ENCODE measurements at places on chromosomes 7 and 10.

GRCh38 chr7:17229228-17229627 is 69.2 kb upstream of the AHR start:
- DNase-seq, result no peak

DNA sequence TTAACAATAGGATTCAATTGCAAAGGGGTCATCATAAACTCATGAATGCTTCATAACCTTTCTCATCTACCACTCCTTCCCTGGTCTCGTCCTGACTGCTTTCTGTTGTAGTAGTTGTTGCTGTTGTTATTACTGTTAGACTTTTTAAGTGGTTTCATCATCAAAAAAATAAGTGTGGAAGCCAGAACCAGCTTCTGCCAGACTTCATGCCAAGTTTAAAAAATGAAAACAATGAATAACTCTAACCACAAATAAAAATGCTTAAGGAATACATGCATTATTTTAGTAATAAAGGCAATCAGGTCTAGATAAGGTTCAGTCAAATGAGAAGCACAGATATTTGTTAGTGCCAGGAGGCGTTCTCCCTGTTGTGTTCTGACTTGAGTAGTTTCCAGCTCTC is 85.4 kb downstream of the PCLO start:
- no peak for DNase-seq

DNA sequence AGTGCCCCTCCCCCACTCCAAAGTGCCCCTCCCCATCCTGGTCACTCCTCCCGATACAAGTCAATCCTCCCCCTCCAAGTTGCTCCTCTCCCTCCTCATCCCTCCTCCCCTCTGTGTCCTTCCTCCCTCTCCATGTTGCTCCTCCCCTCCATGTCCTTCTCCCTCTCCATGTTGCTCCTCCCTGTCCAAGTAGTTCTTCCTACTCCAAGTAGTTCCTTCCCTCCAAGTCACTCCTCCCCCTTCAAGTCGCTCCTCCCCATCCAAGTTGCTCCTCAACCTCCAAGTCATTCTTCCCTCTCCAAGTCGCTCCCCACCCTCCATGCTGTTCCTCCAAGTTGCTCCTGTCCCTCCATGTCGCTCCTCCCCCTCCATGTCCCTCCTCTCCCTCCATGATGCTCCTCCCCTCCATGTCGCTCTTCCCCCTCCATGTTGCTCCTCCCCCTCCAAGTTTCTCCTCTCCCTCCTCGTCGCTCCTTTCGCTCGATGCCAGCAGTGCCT is 8.6 kb upstream of the WBP1L start:
- DNase-seq, result no peak

DNA sequence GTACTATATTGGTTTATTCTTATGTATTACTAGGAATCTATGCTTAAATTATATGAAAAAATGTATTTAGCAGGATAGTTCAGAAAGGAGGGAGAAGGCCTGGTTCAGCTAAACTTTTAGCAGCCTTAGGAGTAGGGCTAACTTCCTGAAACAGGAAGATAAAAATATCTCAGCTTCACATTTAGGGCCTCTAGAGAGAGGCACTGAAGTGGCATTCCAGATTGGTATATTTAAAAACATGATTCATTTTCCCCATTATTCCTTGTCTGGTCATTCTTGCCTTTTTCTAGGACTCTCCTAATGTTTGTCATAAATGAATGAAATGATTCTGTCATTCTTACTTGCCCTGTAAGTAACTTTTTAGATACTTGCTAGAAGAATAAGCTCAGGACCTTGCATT is 63.0 kb upstream of the CYP26C1 start:
- DNase-seq, result no peak

- no peak for DNase-seq
Observed at GRCh38 chr7:110762546-110763225, 328.2 kb upstream of the LRRN3 start.

DNA sequence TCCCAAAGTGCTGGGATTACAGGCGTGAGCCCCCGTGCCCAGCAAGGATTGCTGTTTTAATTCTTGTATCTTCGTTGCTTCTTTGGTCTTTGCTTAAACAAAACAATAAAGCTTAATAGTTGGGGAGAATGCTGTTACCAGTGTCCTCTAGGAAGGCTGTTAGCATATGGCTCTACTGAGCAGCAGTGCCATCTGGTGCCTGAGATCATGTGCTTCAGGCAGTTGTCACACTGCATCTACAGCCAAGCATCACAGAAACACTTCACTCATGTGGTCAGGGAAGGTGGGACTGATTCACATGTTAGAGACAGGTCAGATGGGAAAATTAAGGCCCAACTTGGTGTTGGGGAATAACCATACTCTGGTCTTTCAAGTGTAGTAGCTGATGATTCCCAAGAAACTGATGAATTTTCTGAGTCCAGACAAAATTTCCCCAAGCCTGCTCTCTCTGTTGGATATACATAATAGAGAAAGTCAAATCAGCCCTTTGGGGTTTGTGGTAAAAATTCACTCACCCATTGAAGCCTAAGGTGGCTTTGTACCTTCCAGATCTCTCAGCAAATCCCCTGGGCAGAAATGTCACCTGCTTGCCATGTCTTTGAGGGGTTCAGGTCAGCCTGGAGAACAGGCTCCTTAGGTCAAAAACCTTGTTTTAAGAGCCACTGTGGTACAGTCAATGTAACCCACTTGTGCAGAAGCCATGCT is 28.4 kb downstream of the UBE2D4 start:
- no peak for DNase-seq

DNA sequence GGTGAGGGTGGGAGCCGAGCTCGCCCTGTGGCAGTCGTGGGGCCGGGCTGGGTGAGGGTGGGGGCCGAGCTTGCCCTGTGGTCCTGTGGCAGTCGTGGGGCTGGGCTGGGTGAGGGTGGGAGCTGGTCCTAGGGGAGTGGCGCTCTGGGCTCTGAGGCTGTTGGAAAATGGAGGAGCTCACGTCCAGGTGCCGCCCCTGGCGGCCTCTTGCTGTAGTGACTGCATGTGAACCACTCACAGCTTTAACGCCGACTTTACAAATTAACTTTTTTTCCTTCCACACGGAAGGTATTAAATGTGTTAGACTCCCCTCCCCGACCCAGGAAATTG is 312.6 kb downstream of the WDR37 start:
- no peak for DNase-seq

- no peak for DNase-seq
Observed at GRCh38 chr7:87028636-87029035, 30.8 kb downstream of the ELAPOR2 start.

GRCh38 chr10:60818134-60818770 is 40.0 kb downstream of the CDK1 start:
- no peak for DNase-seq

Data from stimulated activated CD8-positive, alpha-beta memory T cell treated with anti-CD3 and anti-CD28 coated beads, Interleukin-4, amount 100 ng/mL, for 24 hours (primary cell).